Neural progenitor cell (in vitro differentiated cells): ENCODE measurements at places on chromosomes 1 and 21. TPM values are rescaled to one million over a fixed set of nuclear protein-coding genes. Genes with fewer than 3 reads are reported as not detected.

DNA sequence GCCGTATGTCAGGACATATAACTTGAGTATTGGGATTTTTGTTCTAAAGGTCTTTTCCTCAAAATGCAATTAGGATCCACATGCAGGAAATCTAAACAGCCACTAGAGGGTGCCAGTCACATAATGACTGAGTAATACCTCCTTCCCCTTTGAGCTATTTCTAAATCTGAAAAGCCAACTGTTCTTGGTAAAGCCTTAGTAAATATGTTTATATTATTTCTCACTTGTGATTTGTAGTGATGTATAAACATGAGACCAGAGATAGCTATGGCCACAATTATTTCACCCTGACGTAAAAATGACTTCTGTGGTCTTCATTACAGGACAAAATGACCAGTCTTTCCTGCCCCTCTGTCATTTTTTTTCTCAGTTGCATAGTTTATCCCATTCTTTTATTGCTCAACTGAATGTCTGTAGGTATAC lies 41.0 kb upstream of the DR1 start:
- H3K4me3 ChIP-seq = no peak overlapping the region
- H3K4me1 ChIP-seq = no peaks in the 10 kb centered on the region
- no peak overlapping the region for H3K27ac ChIP-seq
- DNase-seq = peak; percentile 69
- no peaks in the 10 kb centered on the region for H3K36me3 ChIP-seq
- H3K27me3 ChIP-seq = no peaks in the 10 kb centered on the region

GRCh38 chr1:161192476-161193465 lies 6.1 kb downstream of the ADAMTS4 start:
- peaks cover 17% of the 10 kb centered on the region for H3K4me1 ChIP-seq
- no peak overlapping the region for H3K27ac ChIP-seq
- no peaks in the 10 kb centered on the region for H3K36me3 ChIP-seq
- H3K27me3 ChIP-seq = no peaks in the 10 kb centered on the region
- H3K4me3 ChIP-seq = no peak overlapping the region

Gene C4BPA
- total RNA-seq = 0.06 TPM in 1 of 2 replicates, not detected in the other

- no peaks in the 10 kb centered on the region for H3K36me3 ChIP-seq
- DNase-seq = no peak
- no peaks in the 10 kb centered on the region for H3K27me3 ChIP-seq
These were observed 149.7 kb downstream of the PEX14 start for GRCh38 chr1:10624256-10625050.

Gene PTGS2
- 0.03 and 0.37 TPM in 2 replicates for total RNA-seq

- no peak overlapping the region for H3K4me3 ChIP-seq
- H3K36me3 ChIP-seq = no peaks in the 10 kb centered on the region
- no peak overlapping the region for H3K27ac ChIP-seq
- H3K27me3 ChIP-seq = no peaks in the 10 kb centered on the region
- no peaks in the 10 kb centered on the region for H3K4me1 ChIP-seq
- no peak for DNase-seq
These were observed 119.1 kb upstream of the GRIK3 start for GRCh38 chr1:37153116-37154100.

DNA sequence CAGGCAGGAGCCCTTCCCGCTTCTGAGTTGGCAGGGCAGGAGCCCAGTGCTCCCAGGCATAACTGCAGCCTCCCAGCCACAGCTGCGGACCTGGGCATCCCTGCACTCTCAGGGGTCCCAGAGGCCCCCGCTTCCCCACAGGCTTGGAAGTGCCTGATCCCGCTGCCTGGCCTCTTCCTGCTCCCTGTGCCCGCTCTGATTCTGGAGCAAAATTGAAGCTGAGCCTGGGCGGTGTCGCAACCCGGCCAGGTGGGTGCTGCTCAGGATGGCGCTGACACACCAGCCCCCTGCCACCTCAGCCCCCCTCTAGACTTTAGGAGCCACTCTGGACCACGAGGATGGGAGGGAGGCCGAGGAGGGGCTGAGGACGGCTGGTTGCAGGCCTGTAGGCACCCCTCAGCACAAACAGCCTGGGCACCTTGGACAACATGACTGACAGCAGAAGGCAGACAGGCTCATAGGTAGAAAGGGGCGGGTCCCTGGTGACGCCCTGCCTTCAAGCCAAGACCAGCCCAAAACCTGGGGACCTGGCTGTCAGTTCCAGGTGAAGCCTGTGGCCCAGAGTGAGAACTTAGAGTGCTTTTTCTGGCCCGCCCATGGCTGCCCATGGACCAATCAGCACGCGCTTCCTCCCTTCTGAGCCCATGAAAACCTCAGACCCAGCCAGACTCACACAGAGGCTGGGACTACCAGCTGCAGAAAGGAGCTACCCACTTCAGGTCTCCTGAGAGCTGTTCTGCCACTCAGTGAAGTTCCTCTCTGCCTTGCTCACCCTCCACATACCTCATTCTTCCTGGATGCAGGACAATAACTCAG lies 7.2 kb downstream of the HLCS start:
- no peaks in the 10 kb centered on the region for H3K4me1 ChIP-seq
- no peaks in the 10 kb centered on the region for H3K27me3 ChIP-seq
- DNase-seq = no peak
- H3K27ac ChIP-seq = no peak overlapping the region
- no peaks in the 10 kb centered on the region for H3K36me3 ChIP-seq

DNA sequence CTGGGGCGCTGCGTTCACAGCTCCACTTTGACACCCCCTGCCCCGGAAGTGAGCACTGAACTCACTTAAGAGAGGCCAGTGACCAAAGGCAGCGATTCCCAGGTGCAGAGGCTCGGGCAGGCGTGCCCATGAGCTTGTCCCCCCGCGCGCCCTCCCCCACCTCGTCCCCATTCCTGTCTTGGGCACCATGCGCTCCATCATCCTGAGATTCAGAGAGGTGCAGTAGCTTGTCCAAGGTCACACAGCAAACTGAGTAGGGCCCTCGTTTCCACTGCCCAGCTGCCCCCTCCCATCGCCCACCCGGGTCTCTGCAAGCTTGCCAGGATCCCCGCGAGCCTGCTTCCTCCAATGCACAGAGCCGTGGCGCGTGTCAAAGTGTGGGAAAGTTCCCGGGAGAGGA lies 68.0 kb downstream of the SYT2 start:
- H3K4me1 ChIP-seq = peaks cover 40% of the 10 kb centered on the region
- H3K36me3 ChIP-seq = no peaks in the 10 kb centered on the region
- no peak for DNase-seq
- peak overlapping the region; percentile 69 for H3K4me3 ChIP-seq
- peaks cover 72% of the 10 kb centered on the region for H3K27me3 ChIP-seq

Gene COG2
- total RNA-seq = 33.5 and 38.9 TPM in 2 replicates

GRCh38 chr1:226761322-226761721 lies 22.2 kb upstream of the ITPKB start:
- H3K4me3 ChIP-seq = no peak overlapping the region
- H3K27ac ChIP-seq = no peak overlapping the region
- H3K36me3 ChIP-seq = no peaks in the 10 kb centered on the region
- no peaks in the 10 kb centered on the region for H3K4me1 ChIP-seq
- H3K27me3 ChIP-seq = no peaks in the 10 kb centered on the region

- DNase-seq = no peak
- peaks cover 11% of the 10 kb centered on the region for H3K4me1 ChIP-seq
- no peak overlapping the region for H3K27ac ChIP-seq
- H3K27me3 ChIP-seq = no peaks in the 10 kb centered on the region
These were observed 369.0 kb downstream of the MATN1 start for GRCh38 chr1:30354410-30354809.

GRCh38 chr21:33278721-33279120 lies 12.6 kb downstream of the IL10RB start:
- H3K4me3 ChIP-seq = no peak overlapping the region
- no peaks in the 10 kb centered on the region for H3K36me3 ChIP-seq
- no peaks in the 10 kb centered on the region for H3K27me3 ChIP-seq
- H3K27ac ChIP-seq = no peak overlapping the region
- DNase-seq = no peak

DNA sequence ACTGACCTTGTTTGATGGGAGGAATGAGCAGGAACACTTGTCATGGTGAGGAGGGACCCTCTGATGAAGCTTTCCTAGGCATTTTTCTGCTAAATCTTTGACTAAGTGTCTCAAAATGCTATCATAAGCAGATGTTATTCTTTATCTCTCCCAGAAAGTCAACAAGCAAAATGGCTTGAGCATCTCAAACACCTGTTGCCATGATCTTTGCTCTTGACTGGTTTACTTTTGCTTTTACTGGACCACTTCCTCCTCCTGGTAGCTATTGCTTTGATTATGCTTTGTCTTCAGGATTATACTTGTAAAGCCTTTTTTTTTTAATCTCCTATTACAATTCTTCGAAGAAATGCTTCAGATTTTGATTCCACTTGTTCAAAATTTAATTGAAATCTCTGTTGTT lies 157.4 kb downstream of the GPR52 start:
- H3K27ac ChIP-seq = no peak overlapping the region
- H3K4me1 ChIP-seq = no peaks in the 10 kb centered on the region
- DNase-seq = no peak
- no peaks in the 10 kb centered on the region for H3K36me3 ChIP-seq

Gene B3GALNT2
- total RNA-seq = 42.7 and 43.0 TPM in 2 replicates

DNA sequence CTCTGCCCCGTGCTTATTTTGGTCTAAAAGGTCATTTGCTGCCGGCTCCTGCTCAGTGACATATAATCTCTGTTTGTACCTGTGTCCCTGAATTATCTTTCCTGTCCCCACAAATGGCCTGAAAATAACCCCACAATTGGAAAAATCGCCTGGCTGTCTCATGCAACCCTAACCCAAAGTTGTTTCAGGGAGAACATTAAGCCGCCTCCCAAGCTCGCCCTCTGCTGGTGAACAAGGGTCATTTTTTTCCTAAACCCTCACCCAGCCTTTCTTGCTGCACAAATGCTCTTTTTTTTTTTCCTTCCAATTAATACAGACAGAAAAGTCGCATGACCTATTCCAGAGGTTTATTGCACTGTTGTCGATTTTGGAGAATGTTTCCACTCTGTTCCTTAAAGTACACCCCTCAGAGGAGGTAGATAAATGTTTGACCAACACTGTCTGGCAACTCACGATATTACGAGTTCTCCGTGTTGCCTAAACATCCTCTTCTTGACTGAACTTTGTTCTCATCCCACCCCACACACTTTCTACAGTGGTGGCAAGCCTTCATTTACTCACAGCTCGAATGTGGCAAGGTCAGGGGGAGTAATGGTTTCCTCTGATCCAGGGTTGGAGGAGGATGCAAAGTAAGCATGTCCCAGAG lies 148.7 kb downstream of the ZZZ3 start:
- no peaks in the 10 kb centered on the region for H3K4me1 ChIP-seq
- peak; percentile 66 for DNase-seq
- H3K4me3 ChIP-seq = no peak overlapping the region
- H3K27me3 ChIP-seq = no peaks in the 10 kb centered on the region
- no peaks in the 10 kb centered on the region for H3K36me3 ChIP-seq
- H3K27ac ChIP-seq = no peak overlapping the region
